ENCODE measurements at places on chromosomes 16 and 17.
A peak's percentile ranks its signal among the peaks of the same experiment; 100 is the strongest.

DNA sequence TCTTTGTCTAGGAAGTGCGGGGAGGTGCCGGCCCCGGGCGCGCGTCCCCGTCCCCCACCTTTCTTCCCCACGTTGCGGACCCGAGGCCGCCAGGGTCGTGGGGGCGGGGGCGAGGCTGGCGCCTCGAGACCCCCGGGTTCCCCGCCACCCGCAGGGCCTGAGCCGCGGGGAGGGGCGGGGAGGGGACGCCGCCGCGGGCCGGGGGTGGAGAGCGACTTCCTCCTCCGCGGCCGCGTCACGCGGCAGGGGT, 1.8 kb upstream of the ACTG1 start:
- no peak for DNase-seq

GRCh38 chr17:78383725-78384471, 5.4 kb downstream of the PGS1 start:
- DNase-seq = peak; percentile 97

DNA sequence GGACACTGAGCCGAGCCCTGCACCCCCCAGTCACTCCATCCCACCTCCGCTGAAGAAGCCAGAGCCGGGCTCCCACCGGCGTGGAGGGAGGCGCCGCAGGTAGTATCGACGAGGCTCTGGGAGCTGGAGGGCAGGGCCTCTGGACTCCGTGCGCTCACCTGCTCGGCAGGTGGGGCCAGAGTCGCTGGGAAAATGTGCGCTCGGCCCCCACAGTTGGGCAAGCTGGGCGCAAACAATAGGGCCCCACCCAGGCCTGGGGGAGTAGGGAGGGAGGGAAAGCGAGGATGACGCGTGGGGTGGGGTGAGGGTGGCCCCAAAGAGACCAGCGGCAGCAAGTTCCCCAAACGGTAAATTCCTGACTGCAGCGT, 668 bp downstream of the JUP start:
- DNase-seq = no peak

GRCh38 chr17:7716901-7717755, at the start of gene DNAH2:
TSS of gene DNAH2 (plus strand) at chr17:7717744. CDS start at chr17:7719735, 1,991 bp downstream.
- DNase-seq = peak; percentile 82

DNA sequence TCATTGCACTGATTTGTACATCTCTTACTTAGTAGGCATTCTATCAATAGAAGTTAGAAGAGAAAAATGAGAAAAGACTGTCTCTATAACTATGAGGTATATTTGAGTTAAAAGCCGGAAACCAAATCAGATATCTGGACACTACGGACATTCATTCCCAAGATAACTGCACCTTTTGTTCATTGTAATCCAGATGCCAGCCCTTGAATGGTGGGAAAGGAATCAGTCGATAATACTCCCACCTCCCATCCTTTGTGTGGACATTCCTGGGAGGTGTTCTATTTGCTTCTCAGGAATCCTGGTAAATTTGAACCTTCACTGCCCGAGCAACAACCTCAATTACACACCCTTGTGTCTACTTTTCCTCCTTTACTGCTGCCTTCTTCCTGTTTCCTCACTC, 225.2 kb downstream of the CHD9NB start:
- DNase-seq = no peak

- no peak for DNase-seq
These were observed 236.4 kb downstream of the HS3ST3A1 start for GRCh38 chr17:13365331-13365730.

DNA sequence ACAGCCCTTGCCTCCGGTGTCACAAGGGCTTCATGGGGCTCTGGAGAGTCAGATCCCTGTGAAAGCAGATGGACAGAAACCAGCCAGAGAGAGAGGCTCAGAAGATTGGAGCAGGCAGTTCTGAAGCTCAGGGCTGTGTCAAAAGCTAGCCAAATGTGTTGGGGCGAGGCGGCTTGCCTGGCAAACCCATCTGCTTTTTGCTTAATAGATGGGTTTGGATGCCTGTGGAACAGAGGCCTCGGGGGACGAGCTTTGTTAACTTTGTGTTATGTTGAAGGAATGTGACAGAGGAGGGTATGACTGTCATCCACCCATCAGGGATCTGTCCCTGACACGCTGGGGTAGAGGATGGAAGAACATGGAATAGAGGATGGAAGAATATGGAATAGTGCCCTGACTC, 21.0 kb upstream of the SLC12A3 start:
- DNase-seq = no peak

DNA sequence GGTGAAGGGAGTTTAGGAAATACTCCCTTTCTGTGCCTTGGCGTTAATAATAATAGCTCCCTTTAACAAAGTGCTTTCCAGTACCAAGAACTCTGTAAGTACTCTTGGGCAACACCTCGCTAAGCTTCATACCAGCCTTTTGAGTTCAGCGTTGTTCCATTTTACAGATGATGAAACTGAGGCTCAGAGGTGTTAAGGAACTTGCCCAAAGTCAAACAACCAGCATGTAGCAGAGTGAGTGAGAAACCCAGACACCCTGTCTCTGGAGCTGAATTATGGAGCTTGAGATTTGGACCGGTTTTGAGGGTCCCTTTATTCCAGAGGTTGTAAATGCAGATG, 607 bp downstream of the KATNIP start:
- DNase-seq = no peak

GRCh38 chr17:7218166-7218565, 1.5 kb downstream of the DLG4 start:
- DNase-seq = no peak

- no peak for DNase-seq
These were observed 2.3 kb downstream of the NUDT16L1 start for GRCh38 chr16:4695473-4696171.

GRCh38 chr16:67184995-67185650, 1.4 kb upstream of the MATCAP1 start:
- peak; percentile 79 for DNase-seq

DNA sequence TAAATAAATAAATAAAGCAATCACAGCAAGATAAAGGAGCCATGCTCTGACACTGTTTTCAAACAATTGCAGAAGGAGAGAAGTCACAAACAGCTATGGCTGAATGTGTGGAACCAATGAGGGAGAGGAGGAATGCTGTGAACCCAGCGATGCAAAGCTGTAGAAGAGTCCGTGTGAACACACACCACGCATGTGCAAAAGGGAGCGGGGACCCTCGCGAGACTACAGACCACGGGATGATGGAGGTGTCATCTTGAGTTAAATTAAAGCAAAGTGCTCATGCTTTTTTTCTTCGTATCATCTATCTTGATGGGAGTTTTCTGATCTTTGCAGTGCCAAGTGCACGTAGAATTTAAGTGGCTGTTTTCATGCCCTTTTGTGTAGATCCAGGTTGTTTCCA, 123.8 kb upstream of the CDH5 start:
- no peak for DNase-seq

DNA sequence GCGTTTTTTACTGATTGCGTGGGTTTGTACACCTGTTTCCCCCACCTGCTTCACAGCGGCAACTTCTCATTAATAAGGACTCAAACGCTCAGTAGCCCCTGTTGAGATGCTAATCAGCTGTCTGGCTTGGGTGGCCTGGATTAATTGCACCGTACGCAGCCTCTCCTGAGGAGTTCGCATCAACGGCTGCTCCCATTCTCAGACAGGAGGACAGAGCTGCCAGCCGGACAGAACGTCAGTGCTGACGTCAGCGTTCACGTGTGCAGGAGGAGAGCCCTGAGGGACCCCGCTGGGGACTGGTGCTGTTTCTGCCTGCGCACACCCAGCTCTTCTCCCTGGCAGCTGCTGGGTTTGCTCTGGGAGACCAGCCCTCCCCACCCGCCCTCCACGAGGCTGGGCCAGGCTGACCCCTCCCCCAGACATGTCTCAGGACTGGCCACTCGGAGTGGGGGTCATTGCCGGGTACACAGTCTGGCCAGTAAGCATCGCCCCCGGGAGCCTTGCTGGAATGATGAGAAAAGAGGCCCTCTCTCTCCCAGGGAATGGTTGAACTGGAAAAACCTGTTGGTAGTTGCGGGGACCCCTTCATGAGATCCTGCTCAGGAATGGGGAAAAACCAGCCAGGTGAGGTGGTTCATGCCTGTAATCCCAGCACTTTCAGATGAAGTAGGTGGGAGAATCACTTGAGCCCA, 5.7 kb upstream of the BANP start:
- no peak for DNase-seq

GRCh38 chr17:80791758-80792284, 199.8 kb upstream of the CHMP6 start:
- peak; percentile 89 for DNase-seq

DNA sequence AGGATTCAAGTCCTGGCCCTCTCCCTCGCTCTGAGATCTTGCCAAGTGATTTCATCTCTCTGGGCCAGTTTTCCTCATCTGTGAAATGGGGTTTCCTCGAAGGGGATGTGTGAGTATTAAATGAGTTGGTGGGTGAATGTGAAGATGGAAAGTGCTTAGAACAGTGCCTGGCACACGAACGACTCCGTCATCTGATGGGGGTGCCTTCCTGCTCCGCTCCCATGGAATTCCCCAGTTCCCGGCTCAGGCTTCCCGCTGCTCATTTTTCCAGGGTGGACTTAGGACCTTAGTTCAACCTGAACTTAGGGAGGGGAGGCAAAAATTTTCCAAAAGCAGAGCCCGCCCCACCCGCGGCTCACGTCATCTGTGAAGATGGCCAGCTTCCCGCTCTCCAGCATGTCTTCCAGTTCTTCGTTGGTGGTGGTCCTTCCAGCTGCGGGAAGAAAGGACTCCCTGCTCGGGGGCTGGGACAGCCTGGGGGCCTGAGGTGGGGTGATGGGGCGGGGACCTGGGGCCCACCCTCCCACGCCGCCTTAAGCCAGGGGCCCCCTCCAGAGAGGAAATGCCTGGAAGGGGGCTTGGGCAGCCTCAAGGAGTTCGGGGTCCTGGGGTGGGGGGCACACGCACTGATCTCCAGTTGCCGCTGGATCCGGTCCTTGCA, 11.4 kb downstream of the HSD3B7 start:
- DNase-seq = no peak

- no peak for DNase-seq
These were observed 39.7 kb upstream of the PITPNM3 start for GRCh38 chr17:6596081-6596480.

- DNase-seq = no peak
These were observed 191.1 kb downstream of the C16orf78 start for GRCh38 chr16:49564496-49565229.

DNA sequence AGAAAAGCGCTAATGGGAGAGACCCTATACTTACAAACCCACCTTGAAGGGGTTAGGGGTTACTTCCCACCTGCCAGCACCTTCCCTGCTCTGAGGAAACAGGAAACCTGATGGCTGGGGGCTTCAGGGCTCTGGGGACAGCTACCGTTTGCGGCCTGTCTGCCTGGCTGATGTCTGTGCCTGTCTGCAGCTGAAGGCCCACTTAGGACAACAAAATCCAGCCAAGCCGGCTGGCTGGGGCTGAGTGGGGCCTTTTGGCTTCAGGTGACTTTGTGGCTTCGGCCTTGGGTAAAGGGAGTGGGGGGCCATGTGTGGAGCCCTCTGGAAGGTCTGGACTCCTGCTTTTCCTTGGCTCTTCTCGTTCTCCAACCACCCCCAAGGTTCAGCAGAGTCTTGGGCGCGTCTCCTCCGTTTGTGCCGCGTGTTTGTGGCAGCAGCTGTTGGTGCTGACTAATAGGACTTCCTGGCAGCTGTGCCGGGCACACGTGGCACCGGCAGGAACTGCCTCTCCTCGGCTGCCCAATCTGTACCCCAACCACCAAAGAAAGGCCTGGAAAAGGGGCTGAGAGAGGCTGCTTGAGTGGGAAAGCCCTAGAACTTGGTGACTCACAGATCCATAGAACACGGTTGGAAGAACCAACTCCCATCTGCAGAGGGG, 186.7 kb downstream of the MSI2 start:
- no peak for DNase-seq

- no peak for DNase-seq
These were observed 130.2 kb downstream of the MYO1D start for GRCh38 chr17:32746698-32747097.

- DNase-seq = no peak
These were observed 804 bp downstream of the CRYM start for GRCh38 chr16:21277045-21277926.

GRCh38 chr16:85568519-85568918, 44.6 kb upstream of the GSE1 start:
- DNase-seq = no peak

GRCh38 chr17:18014006-18014405, 25.0 kb downstream of the ATPAF2 start:
- no peak for DNase-seq

- DNase-seq = no peak
These were observed 88.8 kb downstream of the CYLD start for GRCh38 chr16:50830698-50831097.

DNA sequence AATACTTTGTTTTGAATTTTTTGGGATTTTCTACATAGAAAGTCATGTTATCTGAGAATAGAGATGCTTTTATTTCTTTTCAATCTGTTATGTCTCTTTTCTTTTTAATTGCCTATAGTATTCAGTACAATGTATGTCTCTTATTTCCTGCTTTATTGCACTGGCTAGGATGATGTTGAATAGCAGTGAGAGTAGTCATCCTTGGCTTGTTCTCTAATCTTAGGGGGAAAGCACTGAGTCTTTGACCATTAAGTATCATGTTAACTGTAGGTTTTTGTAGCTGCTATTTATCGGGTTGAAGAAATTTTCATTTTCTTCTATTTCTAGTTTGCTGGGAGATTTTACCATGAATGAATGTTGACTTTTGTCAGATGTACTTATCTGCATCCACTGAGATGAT, 10.0 kb upstream of the ABCA3 start:
- DNase-seq = no peak

GRCh38 chr17:29760279-29761039, 137.7 kb upstream of the CORO6 start:
- DNase-seq = no peak

GRCh38 chr17:60134396-60135150, 15.2 kb upstream of the CA4 start:
- no peak for DNase-seq

GRCh38 chr16:15536843-15537242, 102.5 kb downstream of the BMERB1 start:
- DNase-seq = no peak

DNA sequence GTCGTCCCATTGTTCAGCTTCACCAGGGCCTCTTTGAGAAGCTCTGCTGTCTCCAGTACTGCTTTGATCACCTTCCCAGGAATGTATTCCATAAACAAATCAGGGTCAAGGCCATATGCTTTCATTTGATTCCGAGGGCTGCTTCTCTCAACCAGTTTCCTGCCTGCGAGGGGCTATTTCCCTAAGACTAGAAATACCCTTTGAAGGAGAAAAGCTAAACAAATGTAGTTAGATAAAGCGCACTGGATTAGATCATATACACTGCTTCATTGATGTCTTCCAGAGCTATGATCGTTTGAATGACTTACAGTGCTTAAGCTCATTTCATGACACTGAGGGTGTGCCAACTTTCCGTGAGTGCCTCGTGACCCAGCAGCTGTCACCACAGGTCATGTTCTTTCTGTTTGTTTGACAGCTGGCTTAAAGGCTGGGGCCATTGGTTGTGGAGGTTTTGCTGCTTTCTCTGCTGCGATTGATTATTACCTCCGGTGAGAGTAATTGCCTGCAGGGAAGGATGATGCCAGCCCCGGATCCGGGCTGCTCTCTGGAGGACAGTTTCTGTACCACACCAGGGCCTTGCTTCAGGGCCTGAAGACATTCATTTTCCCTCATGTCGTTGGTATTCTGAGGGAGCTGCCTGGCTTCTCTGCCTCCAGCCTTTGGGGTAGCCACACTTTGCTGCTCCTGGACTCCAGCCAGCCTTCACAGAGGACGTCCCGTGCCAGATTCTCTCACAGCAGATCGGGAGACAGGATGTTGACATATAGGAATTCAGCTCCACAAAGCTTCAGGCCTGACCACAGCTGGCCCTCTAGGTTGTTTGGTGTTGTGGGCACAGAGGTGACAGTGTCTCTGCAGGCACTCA, 3.9 kb downstream of the TIMM22 start:
- DNase-seq = no peak

GRCh38 chr17:51224402-51225262, 35.2 kb downstream of the MBTD1 start:
- no peak for DNase-seq

All from AG04450 (cell line).